CD4-positive, alpha-beta T cell treated with Interleukin-12 subunit alpha and Interleukin-12 subunit beta, for 1 hour (primary cell): ENCODE measurements at places on chromosomes 4 and X.

DNA sequence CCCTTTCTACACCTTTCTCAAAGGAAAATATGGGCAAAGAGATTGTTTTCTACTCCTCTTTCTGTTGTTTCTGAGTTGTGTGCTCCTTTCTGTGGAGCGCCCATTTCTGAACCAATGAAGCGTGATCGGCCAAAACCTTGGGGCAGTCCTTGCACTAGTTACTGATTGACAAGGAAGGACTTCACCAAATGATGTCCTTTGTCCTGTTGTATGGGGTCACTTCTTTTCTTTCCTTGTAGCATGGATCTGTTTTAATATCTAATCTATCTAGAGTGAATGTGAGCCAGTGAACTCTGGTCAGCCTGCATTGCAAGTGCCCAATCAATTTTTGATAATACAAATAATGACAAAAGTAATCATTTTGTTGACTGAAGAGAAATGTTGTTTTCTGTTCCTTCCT lies 94.5 kb downstream of the EGF start:
- DNase-seq, result no peak

GRCh38 chr4:115844180-115844579 lies 730.8 kb upstream of the NDST4 start:
- no peak for DNase-seq

GRCh38 chr4:104492183-104492771 lies 2.4 kb downstream of the CXXC4 start:
- no peak for DNase-seq

- DNase-seq, result no peak
Measured at GRCh38 chr4:101254776-101255175, 92.5 kb downstream of the PPP3CA start.

- DNase-seq, result no peak
Measured at GRCh38 chr4:145784036-145784435, 104.1 kb downstream of the C4orf51 start.

DNA sequence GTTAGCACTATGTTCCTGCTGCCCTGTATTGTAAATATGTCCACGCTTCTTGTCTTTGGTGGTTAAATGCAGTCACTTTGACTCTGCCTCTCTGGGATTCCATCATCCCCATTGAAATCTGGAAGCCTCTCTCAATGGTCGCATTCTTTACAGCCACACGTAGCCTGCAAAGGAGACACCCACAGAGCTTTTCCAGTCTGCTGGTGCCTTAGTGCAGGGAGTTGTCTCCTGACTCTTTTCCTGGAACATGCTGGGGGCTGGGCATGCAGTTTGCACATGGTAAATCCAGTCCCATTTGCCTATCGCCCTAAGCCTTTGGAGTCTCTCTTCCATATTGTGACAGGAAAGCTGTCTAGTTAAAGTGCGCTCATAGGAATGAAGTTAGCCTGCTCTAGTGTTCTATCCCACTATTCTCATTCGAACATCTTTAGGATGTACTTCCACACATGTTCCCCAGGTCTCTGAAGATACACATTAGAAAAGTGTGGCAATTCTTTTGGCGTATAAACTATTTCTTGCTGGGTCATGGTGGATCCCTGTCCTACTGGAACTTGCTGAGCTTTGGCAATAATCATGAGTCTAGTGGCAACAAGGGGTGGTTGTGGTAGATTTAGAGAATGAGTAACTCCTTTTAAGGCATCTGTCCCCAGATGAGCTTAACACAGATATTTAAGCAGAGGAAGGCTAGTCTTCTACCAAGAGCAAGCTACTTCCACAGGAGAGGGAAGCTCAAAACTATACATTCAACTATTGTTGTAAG lies 33.7 kb downstream of the COQ2 start:
- no peak for DNase-seq

GRCh38 chrX:39645178-39645895 lies 452.4 kb downstream of the BCOR start:
- no peak for DNase-seq

DNA sequence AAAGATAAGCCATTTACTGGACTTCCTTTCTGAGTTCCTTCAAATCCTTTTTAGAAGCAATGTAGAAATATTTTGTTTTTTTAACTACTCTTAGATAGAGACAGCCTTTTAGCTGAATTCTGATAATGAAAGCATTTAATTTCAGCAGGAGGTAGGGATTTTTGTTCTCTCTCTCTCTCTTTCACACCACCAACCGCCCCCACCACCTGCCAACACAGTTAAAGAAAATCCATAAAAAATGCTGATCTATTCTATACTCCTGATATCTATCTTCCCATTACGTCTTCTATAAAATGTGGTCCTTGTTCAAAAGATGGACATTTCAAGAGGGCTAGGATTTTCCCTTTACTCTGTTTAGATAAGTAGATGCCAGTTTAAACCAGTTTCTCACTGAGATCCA lies 104.5 kb downstream of the DCLK2 start:
- no peak for DNase-seq

DNA sequence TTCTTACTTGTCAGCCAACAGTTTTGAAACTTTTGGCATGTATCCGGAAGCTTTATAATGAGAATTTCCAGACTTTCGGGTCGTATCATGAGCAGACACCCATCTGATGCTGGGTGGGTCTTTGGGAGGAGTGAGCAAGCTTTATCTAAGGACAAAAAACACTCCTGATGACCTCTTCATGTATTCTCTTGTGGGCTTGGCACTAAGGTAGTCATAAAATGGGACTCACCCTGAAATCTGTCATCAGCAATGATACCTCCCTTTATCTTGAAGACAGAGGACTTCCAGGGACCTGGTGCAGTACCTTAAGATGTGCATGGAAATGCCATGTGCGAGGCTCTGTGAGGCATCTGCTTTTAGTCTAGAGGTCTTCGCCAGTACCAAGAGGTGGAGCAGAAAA lies 346.3 kb upstream of the PPARGC1A start:
- DNase-seq, result no peak

GRCh38 chr4:179486570-179487335 lies 2044.5 kb upstream of the AGA start:
- DNase-seq, result no peak

GRCh38 chr4:19214591-19215186 lies 1037.0 kb upstream of the SLIT2 start:
- no peak for DNase-seq

- no peak for DNase-seq
Measured at GRCh38 chr4:78560296-78560963, 8.9 kb downstream of the ANXA3 start.

DNA sequence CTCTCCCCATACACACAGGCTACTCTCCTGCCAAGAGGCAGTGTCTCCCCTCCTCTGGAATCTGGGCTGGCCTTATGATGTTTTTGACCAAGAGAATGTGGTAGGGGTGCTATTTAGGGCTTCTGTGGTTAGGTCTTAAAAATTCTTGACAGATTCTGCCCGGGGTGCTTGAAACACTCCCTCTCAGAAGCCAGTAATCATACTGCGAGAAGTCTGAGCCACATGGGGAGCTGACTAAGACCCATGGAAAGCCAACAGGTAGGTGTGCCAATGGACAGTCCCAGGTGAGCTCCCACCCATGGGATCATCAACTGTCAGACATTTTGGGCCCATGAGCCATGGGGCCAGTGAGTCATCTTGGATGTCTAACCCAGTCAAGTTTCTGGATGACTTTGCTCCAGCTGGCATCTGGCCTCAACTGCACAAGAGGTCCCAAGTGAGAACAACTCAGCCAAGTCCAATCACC lies 315.7 kb downstream of the FBXW7 start:
- DNase-seq, result no peak

DNA sequence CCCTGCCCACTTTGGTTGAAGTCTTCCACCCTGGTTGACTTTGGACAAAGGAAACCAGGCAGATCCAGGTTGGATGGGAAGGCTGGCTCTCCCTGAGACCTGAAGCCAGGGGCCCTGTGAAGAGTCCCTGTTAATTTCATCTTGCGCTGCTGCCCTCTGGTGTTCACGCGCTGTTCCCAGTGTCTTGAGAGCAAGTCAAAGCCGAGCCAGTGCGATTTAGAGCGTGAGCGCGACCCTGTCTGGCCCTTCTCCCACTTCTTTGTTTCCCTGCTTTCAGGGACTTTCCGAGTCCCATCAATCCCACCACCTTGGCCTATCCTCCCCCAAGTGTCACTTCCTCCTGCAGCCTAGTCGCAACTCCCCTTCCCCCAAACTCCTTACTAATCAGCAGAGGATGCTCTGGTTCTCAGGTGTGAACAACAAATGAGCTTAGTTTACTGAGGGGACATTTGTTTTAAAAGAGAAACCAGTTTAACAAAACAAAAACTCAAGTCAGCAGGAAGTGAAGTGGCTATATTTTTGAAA lies 25.8 kb upstream of the CHRNA9 start:
- DNase-seq, result peak; percentile 91

GRCh38 chr4:56684320-56685050 lies 3.4 kb upstream of the HOPX start:
- no peak for DNase-seq

DNA sequence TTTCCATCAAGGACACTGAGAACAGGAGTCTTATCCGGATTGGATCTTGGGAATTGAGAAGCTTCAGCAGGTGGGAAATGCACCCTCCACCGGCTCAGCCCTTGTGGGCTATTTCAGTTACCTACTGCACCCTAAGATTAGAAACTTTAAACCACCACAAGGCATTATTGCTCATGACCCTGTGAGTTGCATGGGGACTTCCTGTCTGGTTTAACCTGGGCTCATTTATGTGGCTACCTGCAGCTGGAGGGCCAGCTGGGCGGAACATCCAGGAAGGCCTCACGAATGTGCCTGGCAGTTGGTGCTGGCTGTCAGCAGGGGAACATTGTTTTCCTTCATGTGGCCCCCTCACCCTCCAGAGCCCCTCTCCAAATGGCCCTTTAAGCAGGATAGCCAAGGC lies 164.1 kb downstream of the DEFB131A start:
- no peak for DNase-seq

GRCh38 chrX:15564981-15565579 lies 35.7 kb downstream of the ACE2 start:
- peak; percentile 5 for DNase-seq

- no peak for DNase-seq
Measured at GRCh38 chr4:8664976-8665375, 72.4 kb downstream of the CPZ start.

- DNase-seq, result no peak
Measured at GRCh38 chr4:170256807-170257206, 167.1 kb upstream of the AADAT start.

GRCh38 chrX:27746516-27746915 lies 61.3 kb upstream of the MAGEB10 start:
- no peak for DNase-seq

- peak; percentile 63 for DNase-seq
Measured at GRCh38 chr4:123564758-123565346, 168.3 kb downstream of the SPRY1 start.

DNA sequence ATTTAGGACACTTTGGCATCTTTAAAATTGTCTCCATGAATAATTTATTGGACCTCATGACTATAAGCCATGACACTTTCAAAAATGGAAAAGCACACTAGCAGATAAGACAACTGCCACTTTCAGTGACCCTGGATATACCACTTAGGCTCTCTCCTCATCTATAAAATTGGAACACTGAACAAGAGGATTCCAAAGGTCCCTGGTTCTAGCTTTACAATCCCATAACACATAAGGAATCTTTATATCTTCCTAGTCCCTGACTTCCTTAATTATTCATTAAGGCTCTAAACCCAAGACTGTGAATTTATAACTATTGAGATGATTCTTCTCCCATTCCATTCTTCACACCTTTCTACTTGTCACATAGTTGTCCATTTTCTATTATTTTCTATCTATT lies 190.2 kb downstream of the SCFD2 start:
- DNase-seq, result no peak

DNA sequence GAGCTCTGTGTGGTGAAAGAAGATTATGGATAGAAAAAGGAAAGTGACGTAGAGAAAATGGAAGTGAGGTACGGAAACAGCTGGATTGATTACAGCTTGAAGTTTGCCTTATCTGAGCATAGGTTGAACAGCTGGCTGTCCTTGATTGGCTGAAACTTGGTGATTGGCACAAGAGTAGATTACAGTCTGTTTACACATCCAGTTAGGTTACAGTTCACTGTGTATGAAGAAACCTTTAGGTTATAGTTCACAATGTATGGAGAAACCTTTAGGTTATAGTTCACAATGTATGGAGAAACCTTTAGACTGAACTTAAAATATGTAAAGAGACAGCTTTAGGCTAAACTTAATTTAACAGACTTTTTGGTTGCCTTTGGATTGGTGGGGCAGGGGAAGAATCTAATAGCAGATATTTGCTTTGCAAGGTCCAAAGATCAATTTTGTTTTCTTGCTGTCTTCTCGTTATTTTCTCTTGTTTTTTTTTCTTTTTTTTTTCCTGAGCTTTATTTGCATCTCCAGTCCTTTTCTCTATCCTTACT lies 15.6 kb upstream of the ART3 start:
- DNase-seq, result no peak

DNA sequence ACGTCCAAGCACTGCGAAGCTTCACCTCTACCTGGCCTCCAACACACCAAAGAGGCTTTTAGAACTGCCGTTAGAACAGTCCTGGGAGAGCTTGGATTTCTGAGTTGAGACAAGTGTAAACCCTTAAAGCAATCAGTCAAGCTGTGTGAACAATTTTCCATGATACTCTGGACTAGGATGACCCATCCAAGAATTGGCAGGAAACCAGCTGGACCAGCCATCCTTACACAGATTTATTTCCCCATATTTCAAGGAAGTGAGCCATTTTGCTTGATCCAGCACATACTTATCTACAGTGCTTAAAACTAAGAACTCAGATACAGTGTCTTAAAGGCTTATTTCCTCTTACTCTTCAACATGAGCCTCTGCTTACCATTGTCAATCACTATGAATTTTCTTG lies 340.7 kb upstream of the HS3ST1 start:
- no peak for DNase-seq
